ENCODE measurements at places on chromosomes 6 and 20.

- no peak for DNase-seq
Measured at GRCh38 chr6:119368921-119369320, 19.4 kb upstream of the MAN1A1 start.

DNA sequence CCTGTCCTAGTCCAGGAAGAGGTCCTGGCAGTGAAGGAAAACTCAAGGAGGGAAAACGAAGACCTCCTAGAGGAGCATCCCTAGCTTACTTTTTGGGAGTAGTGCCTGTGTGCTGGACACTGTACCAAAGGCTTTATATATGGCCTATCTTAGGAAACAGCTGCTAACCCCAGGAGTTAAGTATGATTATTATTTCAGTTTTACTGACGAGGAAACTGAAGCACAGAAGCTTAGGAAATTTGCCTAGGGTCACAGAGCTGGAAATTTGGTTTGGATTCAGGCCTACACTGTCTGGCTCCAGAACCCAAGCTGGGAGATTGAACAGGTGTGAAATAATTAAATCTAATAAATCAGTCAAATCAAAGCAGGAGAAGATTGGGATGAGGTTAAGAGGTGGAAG, 78.0 kb downstream of the SLX4IP start:
- DNase-seq: no peak

- no peak for DNase-seq
Measured at GRCh38 chr6:49004801-49005200, 458.3 kb downstream of the MMUT start.

GRCh38 chr20:22629927-22630326, 45.6 kb upstream of the FOXA2 start:
- DNase-seq: no peak

DNA sequence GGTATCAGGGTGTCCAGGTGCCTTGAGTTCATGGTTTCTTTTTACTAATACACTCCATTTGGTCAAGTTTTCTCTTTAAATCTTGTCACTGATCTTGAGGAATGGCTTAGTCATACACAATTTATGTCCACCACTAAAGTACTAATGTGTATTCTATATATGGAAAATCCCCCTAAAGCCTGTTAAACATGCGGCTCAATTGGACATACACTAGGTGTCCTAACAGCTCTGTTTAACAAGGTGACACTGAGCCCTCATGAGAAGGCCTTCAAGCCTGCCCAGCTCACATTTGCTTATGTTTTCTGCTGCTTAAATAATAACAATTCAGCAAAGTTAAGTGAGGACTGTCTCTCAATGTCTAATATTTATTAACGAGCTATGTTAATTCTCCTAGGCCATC, 31.5 kb downstream of the PDE7B start:
- DNase-seq: no peak

- DNase-seq: no peak
Measured at GRCh38 chr6:42556462-42556861, 7.4 kb upstream of the UBR2 start.
